ENCODE measurements at places on chromosomes 2 and 18.
A peak's percentile ranks its signal among the peaks of the same experiment; 100 is the strongest.

- DNase-seq, result no peak
Observed at GRCh38 chr18:25561918-25562317, 210.0 kb upstream of the ZNF521 start.

- DNase-seq, result no peak
Observed at GRCh38 chr2:196242131-196242620, 70.8 kb upstream of the STK17B start.

DNA sequence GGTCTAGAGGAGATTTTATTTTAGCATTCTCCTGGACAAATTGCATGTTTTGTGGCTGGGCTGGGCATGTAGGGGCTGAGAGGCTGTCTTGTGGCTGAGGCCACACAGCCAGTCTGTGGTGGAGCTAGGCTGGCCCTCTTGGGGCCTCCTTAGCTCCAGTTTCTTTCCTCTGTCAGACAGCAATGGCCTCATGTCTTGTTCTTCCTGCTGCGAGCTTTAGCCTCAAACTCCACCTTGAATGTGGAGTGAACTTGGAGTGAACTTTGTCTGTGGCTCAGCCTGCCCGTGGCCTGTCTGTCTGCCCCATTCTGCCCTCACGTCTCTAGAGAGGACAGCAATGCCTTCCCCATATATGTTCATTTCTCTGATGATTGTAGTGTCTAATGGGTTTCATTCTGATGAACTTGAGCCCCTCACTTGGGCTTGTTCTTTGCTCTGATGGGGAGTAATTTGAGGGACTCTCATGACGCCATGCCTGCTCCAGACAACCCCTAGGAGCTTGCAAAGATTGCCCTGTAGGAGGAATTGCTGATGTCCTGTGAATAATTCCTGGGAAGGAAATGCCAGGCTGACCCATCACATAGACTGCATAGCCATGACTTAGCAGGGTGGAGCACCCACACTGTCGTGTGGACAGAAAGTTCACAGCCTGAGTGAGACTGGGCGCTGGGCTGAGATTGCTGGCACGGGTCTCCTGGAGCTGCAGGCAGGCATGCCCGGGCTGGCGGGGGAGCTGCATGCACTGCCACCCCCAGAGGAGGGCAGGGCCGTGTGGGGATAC is 42.6 kb downstream of the ASAP2 start:
- no peak for DNase-seq

DNA sequence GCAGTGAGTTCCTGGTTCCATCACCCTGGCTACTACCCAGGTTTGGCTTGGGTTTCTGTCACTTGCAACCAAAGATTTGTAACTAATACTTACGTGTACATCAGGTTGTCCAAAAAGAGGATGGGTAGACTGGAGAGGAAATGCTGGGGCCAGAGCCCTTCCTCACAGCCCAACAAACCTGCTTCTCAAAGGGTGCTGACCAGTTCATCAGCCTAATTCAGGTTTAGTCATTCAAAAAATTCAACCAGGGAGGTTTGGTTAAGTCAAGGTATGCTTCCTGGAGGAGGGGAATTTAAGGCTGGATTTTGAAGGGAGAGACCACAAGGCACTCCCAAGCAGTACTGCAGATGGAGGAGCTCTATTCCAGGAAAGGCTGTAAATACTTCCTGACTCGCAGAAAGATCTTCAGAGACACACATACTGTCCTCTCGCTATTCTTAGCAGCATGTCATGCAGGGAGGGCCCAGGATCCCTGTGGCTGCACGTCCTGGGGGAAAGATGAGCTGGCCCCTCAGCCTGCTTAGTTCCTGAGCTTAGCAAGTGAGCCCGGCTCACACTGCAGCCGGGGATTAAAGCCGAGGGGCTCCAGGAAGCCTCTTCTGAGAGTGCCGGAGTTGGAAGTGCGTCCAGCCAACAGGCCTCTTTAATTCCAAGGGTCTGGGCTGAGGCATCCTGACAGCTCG is 40.0 kb upstream of the BIN1 start:
- no peak for DNase-seq

- DNase-seq, result no peak
Observed at GRCh38 chr2:61775956-61776570, 77.8 kb downstream of the FAM161A start.

GRCh38 chr18:45321520-45321919 is 293.8 kb upstream of the SLC14A2 start:
- DNase-seq, result no peak

- no peak for DNase-seq
Observed at GRCh38 chr2:201859949-201860348, 53.6 kb downstream of the CDK15 start.

DNA sequence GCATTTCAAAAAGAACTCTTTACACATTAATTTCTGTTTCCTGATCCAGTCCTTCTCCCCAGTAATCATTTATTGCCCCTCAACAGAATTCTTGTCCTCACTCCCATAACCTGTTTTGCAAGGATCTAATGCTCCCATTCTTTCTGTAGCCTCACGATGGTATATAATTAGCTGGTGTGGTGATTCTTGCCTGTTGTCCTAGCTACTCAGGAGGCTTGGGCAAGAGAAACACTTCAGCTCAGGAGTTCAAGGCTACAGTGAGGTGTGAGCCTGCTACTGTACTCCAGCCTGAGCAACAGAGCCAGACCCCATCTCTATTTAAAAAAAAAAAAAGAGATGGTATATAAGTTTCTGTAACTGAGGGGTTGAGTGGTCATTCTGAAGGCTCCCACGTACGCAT is 7.7 kb upstream of the TRAPPC8 start:
- peak; percentile 23 for DNase-seq

GRCh38 chr2:102591491-102592045 is 27.8 kb upstream of the SLC9A2 start:
- DNase-seq, result no peak

GRCh38 chr2:169106563-169107545 is 37.5 kb downstream of the DHRS9 start:
- no peak for DNase-seq

DNA sequence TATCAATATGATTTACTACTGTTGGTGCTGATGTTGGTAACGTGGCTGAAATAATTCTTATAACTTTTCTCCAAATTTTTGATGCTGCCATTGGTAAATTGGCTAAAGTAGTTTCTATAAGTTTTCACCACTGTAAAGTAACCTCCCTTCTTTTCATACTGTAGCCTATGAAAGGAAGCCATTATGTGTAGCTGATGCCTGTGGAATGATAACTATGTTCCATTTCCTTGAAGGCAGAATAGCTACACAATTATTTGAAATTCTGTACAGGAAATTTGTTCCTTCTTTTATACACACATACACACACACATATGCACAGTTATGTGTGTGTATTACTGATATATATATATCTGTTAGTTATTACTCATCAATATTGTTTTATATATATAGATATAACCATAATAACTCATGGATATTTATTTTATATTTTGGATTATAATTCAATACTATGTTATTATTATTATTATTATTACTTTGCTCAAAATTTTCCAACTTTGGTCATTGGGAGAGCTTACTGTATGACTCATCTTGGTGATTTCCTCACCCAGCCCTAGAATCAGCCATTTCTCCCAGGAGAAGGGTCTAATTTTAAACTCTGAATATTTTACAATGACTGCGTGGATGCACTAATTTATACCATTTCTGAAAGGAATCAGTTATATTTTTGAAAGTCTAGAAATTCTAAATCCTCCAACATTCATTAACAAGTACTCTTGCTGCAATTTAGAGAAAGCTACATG is 1677.7 kb downstream of the SUCLG1 start:
- no peak for DNase-seq

DNA sequence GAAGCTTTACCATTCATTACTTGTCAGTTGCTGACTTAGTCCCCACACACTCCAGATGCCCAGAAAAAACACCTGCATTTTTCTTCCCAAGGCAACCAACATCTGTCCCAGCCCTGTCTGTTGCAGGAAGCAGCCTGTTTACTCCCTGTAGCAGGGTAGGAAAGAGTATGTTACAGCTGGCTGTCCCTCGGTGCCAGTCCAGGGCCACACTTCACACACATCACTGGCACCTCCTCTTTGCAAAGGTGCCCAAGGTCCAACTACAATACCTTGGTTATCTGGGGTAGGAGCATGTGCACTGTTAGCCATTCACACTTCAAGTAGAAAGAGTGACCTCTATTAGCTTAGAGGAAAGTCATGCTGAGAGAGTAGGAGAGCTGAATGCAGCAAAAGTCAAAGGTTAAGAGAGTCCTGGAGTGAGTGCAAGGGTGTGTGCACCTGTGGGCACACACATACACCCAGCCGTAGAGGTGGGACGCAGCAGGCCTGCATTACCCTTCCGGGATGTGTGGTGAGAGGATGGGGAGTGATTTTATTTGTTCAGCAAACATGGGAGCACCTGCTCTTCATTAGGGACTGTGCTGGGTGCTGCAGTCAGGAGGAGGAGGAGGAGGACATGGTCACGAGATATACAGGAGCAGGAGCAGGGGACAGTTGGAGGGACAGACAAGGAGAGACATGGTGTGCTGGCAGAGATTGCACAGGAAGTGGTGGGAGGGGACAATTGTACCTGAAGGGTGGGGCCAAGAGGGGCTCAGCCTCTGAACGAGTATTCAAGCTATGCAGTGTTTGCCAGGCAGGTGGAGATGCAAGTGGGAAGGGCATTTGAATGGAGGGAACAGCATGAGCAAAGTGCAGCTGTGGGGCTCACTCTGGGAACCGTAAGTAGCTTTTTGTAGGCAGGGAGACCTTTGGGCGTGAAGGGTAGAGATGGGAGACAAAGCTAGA is 69.8 kb downstream of the TSN start:
- DNase-seq, result no peak
